ENCODE measurements at places on chromosomes 2 and 18.

DNA sequence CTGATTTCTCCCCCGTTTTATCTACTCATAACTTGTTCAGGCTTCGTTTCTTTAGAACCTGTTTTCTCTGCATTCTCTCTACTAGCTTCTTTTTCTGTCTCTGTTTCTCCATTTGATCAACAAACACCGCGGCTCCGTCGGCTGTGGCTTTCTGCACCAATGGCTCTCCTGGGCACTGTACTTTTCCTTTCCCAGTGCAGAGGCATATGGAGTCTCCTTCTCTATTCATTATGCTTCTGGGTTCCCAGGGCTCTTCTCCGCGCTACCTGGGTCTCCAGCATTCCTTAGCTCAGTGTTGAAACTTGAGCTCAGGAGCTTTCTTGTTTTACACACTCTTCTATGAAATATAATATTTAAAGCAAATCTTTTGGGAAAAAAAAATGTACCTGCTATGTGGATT is 196.6 kb upstream of the SOX11 start:
- DNase-seq = no peak

DNA sequence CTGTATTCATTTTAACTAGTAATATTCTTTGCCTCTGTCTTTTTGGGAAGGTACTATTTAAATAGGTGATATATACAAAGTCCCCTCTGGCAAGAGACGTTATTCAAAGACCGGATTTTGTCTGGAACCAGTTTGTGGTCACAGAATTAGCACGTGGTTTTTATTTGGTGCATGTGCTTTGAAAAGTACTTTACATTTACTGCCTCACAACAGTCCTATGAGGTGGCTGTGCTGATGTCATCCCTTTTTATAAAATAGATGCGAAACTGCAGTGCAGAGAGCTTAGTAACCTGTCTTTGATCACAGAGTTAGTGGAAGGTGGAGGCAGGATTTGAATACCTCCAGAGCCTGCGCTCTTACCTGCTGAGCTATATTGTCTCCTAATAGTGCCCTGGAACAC is 4.0 kb downstream of the LPIN1 start:
- no peak for DNase-seq

DNA sequence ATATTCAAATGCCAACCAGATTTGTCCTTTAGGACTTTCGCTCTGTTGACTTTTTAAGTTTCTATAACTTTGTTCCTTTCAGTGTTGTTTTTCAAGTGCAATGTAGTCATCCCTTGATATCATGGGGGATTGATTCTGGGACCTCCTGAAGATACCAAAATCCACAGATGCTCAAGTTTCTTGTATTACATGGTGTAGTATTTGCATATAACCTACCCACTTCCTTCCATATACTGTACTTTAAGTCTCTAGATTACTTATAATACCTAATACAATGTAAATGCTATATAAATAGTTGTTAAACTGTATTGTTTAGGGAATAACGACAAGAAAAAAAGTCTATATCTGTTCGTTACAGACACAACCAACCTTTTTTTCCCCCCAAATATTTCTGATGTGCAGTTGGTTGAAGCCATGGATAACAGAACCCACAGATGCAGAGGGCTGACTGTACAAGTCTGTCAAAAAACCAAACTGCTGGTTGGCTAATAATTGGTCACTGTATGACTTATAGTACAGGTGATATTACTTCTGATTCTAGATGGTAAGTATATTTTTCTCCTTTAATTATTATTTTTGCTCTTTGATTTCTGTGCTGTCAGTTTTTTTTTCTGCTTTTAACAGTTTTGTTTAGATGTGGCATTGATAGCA is 201.7 kb upstream of the STON1 start:
- DNase-seq = no peak

DNA sequence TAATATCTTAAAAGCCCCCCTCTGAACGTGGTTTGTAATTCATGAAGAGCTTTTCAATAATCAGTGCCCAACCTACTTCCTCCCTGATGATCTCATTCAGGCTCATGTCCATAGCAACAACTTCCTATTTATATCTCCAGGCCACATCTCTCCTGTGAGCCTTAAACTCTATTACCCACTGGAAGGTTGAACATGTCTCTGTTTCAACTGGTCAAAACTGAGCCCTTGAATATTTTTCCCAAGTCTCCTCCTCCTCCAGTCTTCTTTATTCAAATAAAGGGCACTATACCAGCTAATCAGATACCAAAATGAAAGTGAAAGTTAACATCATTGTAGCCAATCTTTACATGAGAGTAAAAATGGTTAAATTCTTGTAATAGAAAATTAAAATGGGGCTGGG is 63.7 kb upstream of the ITGA4 start:
- DNase-seq = no peak

GRCh38 chr2:1751767-1752725 is 7.7 kb upstream of the PXDN start:
- DNase-seq = no peak

GRCh38 chr2:30705056-30705455 is 102.2 kb downstream of the CAPN13 start:
- DNase-seq = no peak

DNA sequence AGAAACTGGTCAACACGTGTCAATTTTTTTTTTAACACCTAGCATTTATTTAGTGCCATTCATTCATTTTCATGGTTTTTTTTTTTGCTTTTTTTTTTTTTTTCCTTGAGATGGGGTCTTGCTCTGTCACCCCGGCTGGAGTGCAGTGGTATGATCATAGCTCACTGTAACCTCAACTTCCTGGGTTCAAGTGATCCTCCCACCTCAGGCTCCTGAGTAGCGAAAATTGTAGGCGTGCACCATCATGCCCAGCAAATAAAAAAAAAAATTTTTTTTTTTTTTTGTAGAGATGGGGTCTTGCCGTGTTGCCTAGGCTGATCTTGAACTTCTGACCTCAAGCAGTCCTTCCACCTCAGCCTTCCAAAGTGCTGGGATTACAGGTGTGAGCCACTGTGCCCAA is 21.1 kb downstream of the USP14 start:
- DNase-seq = no peak

DNA sequence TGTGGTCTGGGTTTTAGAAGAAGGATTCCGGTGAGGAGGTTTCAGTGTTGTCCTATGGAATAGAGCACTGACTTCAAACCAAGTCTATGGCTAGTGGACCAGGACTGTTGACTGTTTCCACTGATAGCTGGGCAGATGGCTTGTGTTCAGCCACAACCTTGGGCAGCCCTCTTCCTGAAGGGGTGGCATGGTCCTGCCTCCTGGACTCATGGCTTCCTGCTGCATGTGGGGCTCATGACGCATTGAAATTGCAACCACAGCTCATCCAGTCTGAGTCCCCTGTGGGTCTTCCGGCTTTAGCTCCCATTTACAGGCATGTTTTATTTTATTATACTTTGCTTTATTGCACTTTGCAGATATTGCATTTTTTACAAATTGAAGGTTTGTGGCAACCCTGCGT is 105.0 kb downstream of the B3GNT2 start:
- DNase-seq = no peak
